ENCODE measurements at places on chromosomes 1 and 21.

DNA sequence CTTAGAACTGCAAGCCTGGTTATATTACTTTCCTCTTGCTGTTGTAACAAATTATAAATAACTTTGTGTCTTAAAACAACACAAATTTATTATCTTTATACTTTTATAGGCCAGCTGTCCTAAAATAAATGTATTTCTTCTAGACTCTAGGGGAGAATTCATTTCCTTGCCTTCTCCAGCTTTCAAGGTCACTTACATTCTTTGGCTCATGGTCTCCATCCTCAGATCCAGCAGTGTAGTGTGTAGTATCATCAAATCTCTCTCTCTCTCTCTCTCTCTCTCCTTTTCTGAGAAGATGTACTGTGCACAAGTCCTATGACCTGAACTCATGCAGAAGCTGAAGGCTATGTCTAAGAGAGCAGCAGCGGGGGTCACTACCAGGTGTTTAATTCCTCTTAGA, 1510.6 kb downstream of the MRPL39 start:
- DNase-seq, result no peak

DNA sequence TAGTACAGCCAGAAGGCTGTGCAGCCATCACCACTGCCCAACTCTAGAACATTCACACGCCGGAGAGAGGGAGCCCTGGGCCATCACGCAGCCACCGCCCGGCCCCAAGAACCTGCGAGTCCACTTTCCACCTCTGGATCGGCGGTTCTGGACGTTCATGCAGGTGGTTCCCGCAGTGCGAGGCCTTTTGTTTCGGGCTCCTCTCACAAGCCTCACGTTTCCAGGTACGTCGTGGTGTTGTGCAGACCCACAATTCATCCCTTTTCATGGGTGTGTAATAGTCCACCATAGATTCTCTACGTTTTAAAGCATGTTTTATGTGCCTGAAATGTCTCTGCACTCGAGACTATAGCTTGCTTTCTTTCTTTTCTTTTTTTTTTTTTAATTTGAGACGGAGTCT, 23.6 kb downstream of the COL18A1 start:
- DNase-seq, result no peak

- no peak for DNase-seq
Measured at GRCh38 chr1:39554277-39554676, 22.3 kb downstream of the PABPC4 start.

GRCh38 chr1:116036255-116036654, 59.9 kb downstream of the SLC22A15 start:
- DNase-seq, result no peak

DNA sequence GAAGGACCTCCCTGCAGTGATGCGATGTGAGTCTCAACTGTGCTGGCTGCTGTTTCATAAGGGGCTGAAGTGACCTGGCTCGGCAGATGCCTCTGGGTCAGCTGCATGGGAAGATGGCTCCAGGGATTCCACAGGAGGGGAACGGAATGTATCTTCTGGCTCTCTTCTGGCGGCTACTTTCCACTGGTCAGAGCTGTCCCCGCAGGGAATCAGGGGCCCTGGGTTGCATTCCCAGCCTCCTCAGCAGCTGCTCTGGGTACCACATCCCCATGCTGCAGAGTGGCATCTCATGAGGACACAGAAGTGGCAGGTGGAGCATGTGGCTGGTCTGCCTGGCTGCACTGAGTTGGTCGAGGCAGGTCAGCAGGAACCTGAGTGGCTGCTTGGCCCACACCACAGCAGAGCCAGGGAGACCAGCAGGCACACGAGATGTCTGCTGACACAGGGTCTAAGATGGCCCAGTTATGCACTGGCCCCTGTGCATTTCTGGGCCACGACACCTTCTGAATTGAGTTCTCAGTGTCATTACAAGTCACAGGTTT, 42.8 kb downstream of the POFUT2 start:
- DNase-seq, result no peak

DNA sequence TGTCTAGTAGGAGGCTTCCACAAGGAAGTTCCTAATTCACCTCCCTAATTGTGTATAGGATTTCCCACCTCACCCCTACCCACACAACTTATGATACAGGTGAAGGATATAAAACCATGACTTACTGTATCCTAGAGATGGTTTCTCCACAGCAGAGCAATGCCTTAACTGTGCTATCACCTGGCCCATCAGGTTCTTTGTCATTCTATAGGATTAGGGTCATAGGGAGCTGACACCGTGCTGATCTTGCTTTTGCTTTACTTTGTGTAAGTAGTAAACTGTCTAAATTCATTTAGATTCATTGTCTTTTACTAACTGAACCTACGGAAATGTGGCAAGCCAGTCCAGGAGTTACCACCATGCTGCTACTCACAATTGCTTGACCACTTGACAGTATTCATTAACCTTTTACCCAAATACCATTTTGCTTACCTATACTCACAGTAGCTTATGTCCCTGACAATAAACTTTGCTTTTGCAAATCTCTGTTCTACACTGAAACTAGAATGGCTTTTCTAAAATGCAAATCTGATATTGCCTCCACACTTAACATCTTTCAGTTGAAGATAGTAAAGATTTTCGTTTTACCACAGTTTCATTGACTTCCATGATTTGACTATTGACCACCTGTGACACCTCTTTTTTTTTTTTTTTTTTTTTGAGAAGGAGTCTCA, 147.6 kb downstream of the IFI44 start:
- DNase-seq, result no peak

DNA sequence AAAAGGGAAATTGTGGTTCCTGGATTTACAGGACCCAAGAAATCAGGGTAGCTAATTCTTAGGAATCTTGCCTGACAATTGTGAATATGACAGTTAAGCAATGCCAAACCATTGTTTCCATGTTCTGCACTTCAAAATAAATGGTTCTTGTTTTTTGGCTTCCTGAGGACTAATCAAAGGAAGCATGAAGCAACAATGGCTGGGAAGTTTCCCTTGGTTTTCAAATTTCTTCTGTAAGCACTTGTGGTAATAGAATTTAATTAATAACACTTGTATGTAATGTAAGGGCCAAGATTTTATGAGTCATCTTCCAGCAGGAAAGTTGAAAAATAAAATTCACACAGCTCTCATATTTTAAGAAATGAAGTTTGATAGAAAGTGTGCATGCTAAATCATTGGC, 31.7 kb downstream of the JAM2 start:
- no peak for DNase-seq

Data from activated T-cell treated with anti-CD3 and anti-CD28 coated beads, Interleukin-2, amount 50 U/mL, for 1 hour (primary cell).